ENCODE measurements at places on chromosomes 6 and 20.

GRCh38 chr20:15333170-15333569, 995.8 kb upstream of the FLRT3 start:
- no peak for DNase-seq

GRCh38 chr6:135191508-135192255, 10.6 kb downstream of the MYB start:
- peak; percentile 49 for DNase-seq

GRCh38 chr20:10951216-10951615, 277.4 kb upstream of the JAG1 start:
- no peak for DNase-seq

DNA sequence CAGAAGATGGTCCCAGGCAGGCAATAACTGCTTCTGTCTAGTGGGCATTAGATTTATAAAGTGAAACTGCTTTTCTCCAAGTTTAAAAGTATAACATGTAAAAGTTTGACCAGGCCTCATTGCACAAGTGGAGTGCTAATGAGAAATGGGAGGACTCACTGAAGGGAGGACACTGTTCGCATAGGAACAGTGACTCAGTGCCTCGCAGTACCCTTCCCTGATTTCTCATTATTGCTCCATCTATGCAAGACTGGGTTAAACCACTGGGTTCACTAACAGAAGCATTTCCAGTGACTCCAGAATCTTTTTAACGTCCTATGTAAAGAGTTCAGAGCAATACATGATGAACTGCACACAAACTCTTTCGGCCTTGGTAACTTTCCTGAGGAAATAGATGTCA, 79.6 kb downstream of the PCSK2 start:
- no peak for DNase-seq

DNA sequence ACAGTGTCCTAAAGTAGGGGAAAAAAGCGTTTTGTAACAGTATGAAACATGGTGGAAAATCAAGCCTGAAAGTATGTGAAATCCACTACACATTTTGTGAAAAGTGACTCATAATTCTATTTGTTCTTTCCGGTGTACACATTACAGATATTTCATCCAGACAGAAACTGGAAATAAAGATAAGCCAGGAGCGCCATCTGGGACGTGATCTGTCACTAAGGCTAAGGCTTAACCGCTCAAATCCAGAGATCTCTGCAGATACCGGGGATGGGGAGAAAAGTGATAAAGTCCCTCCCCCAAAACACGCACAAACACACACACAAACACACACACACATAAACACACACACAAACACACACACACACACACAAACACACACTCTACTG, 26.6 kb upstream of the SRSF6 start:
- DNase-seq = no peak

GRCh38 chr6:9540126-9540525, 874.7 kb downstream of the TFAP2A start:
- DNase-seq = no peak

DNA sequence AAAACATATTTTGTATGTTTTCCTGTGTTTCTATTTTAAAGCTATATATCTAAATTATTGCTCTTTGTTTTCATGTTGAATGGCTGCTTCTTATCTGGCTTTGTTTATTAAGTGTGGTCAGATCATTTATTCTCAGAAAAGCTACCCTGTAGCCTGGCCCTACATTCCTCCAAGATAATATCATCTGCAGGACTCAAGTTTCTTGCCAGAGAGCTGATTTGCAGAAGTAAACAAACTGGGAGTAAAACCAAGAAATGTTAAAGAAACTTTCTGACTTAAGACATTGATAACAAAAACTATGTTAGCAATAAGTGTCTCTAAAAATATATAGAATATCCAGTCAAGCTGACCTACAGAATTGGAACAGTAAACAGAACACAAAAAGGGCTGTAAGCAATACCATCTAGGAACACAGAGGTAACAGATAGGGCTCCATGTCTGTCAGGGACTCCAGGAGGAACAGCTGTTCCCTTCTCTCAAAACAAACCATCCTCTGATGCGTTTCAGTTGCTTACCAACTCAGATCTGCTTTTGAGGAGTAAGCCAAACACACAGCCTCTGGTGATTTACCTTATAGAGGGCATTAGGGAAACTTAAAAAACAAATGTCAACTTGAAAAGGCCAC, 17.5 kb upstream of the CEP85L start:
- DNase-seq = no peak

DNA sequence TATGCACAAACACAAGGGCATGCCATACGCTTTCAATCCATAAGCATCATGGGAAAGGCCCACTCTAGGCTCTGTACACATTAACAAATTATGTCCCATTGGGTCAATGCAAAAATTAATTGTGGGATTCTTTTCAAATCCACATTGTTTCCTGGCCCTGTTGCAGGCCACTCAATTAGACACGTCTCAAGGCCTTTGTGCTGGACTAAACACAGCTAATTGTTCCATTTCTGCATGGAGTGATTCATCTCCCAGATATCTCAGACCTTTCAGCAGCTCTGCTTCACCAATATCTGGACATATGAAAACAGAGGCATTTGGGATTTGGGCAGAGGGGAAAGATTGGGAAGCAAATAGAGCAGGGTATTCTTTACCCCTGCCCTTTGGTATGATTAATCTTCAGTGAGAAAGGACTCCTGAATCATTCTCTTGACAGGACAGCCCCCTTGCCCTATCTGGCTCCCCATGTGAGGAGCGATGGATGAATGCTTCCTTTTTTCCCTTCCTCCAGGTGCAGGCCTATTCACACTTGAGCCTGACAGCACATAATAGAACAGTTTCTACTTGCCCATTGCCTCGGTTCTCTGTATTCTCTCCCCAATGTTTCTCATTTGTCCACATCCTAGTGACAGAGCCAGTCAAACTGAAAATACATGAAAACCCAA, 547.6 kb downstream of the HAO1 start:
- no peak for DNase-seq

GRCh38 chr6:166575205-166575604, 11.3 kb downstream of the RAMACL start:
- DNase-seq = no peak
